ENCODE measurements at places on chromosomes 16 and 17.

DNA sequence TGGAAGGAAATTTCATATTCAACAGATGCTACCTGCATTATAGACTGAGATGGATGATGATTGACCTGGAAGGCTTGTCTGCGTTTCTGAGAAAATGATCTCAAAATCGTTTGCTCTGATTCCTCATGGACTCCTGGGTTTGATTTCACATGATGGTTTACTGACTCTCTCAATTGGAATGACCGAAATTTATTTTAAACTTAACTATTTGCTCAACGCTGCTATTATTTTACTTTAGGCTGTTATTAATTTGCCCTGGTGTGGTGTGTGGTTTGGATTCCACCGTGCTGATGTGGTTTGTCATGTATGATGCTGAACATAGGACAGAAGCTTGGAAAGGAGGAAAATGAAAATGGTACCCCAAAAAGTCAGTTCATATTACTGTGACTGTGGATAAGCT is 37.3 kb upstream of the ELAC2 start:
- DNase-seq: no peak

DNA sequence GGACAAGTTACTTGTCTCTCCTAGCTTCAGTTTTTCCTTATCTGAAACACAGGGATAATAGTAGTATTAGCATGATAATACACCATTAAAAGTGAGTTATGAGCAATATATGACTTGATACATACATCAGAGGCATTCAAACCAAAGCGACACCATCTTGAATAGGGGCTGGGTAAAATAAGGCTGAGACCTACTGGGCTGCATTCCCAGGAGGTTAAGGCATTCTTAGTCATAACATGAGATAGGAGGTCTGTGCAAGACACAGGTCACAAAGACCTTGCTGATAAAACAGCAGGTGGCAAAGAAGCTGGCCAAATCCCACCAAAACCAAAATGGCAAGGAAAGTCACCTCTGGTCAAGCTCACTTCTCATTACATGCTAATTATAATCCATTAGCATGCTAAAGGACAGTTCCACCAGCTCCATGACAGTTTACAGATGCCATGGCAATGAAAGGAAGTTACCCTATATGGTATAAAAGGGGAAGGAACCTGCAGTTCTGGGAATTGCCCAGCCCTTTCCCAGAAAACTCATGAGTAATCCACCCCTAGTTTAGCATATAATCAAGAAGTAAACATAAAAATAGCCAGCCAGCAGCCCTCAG is 37.2 kb upstream of the HS3ST3A1 start:
- DNase-seq: peak; percentile 83

DNA sequence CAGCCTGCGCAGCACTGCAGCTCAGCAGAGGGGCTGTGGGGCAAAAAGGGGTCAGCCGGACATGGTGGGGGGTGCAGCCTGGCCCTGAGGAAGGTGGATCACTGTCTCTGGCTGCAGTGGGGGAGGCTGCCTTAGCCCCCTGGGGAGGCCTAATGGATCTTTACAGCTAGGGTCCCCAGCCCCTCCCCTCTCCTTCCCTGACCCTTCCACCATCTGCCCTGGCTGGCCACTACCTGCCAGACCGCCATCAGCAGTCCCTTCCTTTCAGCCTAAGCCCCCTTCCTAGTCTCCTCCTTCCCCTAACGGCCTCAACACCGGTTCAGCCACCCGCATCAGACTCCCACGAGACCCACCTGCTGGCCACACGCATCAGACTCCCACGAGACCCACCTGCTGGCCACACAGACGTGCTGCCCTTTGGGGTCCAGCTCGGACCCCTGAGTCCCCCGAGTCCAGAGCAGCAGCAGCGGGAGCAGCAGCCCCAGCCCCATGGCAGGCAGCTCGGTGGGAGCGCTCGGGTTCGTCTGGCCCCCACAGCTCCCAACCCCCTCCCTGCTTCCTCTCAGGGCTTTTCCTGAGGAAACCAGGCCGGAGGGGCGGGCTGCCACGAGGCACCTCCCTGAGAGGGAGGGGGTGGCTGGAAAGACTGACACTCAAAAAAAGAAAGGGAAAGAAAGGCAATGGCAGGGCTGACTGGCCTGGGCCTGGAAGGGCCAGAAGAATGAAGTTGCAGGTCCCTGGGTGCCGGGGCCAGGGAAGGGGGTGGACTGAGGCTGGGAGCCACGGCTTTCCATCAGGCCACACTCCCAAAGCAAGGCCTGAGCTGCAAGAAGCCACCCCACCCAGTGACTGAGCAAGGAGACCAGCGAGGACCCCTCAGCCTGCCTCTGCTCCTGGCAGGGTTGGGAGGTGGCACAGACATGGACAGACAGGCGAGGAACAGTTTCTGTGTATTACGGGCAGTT is at the start of gene SCARF1:
SCARF1 (minus strand) TSS at position 526 of the 965 bp plus-strand sequence; CDS start at position 491, 35 bp downstream.
- peak; percentile 68 for DNase-seq

DNA sequence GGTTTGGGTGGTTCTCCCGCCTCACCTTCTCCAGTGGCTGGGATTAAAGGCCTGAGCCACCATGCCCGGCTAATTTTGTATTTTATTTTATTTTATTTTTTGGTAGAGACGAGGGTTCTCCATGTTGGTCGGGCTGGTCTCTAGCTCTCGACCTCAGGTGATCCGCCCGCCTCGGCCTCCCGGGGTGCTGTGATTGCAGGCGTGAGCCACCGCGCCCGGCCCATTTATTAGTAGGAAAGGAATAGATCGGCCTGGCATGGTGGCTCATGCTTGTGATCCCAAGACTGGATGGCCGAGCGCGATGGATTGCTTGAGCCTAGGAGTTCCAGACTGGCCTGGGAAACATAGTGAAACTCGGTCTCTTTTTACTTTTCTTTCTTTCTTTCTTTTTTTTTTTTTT is 20.4 kb upstream of the RBL2 start:
- no peak for DNase-seq
